ENCODE measurements at places on chromosomes 12 and 14. TPM values are rescaled to one million over a fixed set of nuclear protein-coding genes. Genes with fewer than 3 reads are reported as not detected.

GRCh38 chr12:9706086-9706685, 26.7 kb downstream of the CLECL1 start:
- H3K27ac ChIP-seq = peak overlapping the region; percentile 92
- H3K4me1 ChIP-seq = peaks cover 77% of the 10 kb centered on the region
- H3K4me3 ChIP-seq = no peak overlapping the region
- no peaks in the 10 kb centered on the region for H3K27me3 ChIP-seq
- no peaks in the 10 kb centered on the region for H3K36me3 ChIP-seq
- DNase-seq = peak; percentile 67

The CAPZA3 gene
- not detected for total RNA-seq

GRCh38 chr14:28542040-28542439, 224.5 kb upstream of the FOXG1 start:
- no peak for DNase-seq
- no peaks in the 10 kb centered on the region for H3K27me3 ChIP-seq
- H3K36me3 ChIP-seq = no peaks in the 10 kb centered on the region
- no peaks in the 10 kb centered on the region for H3K4me1 ChIP-seq
- no peak overlapping the region for H3K4me3 ChIP-seq
- H3K27ac ChIP-seq = no peak overlapping the region

DNA sequence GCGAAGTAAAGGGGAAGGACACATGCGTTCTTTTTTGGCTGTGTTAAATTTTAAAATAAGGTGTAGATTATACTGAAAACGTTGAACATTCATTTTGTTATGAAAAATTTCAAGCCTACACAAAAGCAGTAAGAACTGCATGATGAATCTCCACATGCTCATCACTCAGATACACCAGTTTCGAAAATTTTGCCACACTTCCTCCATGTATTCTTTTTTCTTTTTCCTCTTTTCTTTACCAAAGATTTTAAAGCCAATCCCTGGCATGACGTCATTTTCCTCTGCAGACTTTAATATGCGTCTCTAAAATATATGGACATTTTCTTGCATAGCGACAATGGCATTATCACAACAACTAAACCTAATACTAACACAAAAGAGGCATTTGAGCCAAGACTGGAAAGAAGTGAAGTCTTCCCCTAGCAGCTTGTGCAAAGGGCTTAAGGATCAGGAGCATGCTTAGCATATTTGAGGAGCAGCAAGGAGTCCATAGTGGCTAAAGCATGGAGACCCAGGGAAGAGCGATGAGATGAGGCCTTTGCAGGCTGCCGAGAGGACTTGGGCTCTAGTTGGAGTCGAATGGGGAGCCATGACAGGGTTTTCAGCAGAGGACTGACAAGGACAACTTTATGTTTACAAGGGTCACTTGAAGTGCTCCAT, 111.9 kb downstream of the ERC1 start:
- H3K4me1 ChIP-seq = peaks cover under 1% of the 10 kb centered on the region
- H3K27ac ChIP-seq = no peak overlapping the region
- DNase-seq = no peak
- no peaks in the 10 kb centered on the region for H3K27me3 ChIP-seq
- H3K36me3 ChIP-seq = no peaks in the 10 kb centered on the region

GRCh38 chr14:75279153-75279762, 630 bp downstream of the FOS start:
- H3K27ac ChIP-seq = peak overlapping the region; percentile 93
- H3K4me3 ChIP-seq = peak overlapping the region; percentile 100
- peak; percentile 78 for DNase-seq

DNA sequence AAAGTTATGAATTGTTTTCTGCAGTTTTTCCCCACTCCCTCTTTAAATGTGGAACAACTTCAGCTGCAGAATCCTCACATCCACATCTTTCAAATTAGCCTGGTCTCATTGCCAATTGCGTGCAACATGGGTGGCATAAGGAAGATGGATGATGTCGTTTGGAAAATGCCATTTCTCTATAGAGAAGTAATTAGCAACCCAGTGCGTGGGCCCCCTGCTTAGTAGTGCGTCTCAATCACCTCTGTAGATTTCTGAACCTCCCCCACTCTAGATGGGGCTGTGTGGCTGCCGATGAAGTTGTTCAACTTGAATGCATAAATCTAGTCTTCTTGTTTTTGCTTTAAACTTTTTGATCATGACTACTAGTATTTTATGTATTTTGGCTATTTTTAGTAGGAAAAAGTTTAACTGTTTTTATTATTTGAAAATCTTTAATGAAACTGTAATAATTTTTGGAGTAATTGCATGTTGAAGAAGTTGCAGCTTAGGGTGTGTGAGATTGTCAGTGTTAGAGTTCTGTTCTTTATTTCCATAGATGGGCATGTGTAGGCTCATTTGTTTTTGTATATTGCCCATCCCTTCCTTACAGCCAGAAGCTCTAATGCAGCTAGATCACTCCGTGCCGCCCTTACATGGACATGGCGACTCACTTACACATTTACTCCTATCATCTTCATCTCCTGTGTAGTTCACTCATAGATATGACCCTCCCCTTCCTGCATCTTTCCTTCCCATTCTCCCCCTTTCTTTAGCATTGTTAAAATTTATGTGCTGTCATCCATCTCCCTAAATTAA, 358.2 kb downstream of the DIO2 start:
- H3K4me3 ChIP-seq = no peak overlapping the region
- no peaks in the 10 kb centered on the region for H3K4me1 ChIP-seq
- no peak for DNase-seq
- H3K27me3 ChIP-seq = no peaks in the 10 kb centered on the region

- DNase-seq = no peak
- no peak overlapping the region for H3K27ac ChIP-seq
- H3K27me3 ChIP-seq = no peaks in the 10 kb centered on the region
- no peaks in the 10 kb centered on the region for H3K36me3 ChIP-seq
Measured at GRCh38 chr12:78002878-78003277, 172.2 kb downstream of the NAV3 start.

The GPR137C gene
- total RNA-seq = 0.67 TPM

The OTX2 gene
- total RNA-seq = not detected

The DHRS2 gene
- not detected for total RNA-seq
